CD4-positive, alpha-beta T cell treated with Interleukin-6 at 100 ng/mL for 8 hours (primary cell): ENCODE measurements at places on chromosomes 13 and 19.

- no peak for DNase-seq
Measured at GRCh38 chr13:26025196-26025595, 26.6 kb downstream of the SHISA2 start.

GRCh38 chr13:112928972-112929782, 39.8 kb upstream of the MCF2L start:
- DNase-seq, result no peak

- DNase-seq, result no peak
Measured at GRCh38 chr13:75372923-75373841, 108.8 kb downstream of the TBC1D4 start.

DNA sequence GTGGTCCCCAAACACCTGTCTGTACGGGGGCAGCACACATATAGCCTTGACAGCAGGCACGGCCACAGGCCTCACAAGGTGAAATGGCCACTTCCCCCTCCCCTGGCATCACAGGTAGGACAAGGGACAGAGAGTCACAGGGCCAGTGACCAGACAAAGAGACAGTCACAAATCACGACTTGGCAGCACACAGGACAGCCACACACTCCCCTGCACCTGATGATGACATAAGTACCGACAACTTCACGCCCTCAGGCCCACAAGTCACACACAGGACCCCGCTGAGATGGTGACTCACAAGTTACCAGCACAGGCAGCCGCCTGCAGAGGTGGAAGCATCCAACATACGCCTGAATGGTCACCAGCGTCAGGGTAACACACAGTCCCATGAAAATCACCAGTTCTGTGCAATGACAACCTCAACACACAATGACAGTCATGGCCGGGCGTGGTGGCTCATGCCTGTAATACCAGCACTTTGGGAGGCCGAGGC, 16.5 kb downstream of the TYK2 start:
- DNase-seq, result no peak

GRCh38 chr13:59963383-59963782, 200.3 kb downstream of the DIAPH3 start:
- no peak for DNase-seq

- DNase-seq, result no peak
Measured at GRCh38 chr19:7397687-7398086, 49.0 kb downstream of the ARHGEF18 start.

DNA sequence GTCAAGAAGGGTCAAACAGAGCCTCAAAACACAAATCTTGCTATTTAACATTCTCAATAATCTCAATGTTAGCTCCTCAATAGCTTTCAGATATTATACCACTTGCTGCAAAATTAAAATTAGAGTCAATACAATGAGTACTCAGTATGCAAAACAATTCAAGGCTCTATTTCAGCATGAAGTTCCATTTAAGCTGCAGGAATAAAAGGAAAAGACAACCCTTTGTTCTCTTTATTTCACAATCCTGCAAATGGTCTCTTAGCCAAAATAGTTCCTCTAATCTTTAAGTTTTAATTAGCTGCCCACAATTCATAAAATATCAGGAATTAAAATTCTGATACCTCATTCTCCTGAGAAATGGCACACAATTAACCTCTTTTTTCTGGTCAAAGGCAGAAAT, 40.5 kb upstream of the DCT start:
- no peak for DNase-seq

DNA sequence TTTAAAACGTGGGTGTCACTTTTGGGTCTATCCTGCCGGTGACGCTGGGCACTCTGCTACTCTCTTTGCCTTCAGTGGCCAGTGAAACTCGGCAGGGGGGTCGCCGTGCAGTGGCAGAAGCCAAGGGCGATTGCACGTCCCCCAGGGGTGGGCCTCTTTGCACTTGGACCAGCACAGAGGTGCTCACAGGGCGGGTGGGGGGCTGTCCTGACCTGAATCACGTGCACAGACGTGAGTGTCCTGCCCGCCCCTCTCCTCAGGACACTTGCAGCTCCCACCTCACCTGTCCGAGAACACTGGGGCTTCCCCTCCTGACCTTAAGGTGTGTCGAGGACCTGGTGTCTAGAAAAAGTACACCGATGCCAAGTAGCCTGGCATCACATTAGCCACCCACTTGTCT, 16.1 kb downstream of the COL4A1 start:
- no peak for DNase-seq

DNA sequence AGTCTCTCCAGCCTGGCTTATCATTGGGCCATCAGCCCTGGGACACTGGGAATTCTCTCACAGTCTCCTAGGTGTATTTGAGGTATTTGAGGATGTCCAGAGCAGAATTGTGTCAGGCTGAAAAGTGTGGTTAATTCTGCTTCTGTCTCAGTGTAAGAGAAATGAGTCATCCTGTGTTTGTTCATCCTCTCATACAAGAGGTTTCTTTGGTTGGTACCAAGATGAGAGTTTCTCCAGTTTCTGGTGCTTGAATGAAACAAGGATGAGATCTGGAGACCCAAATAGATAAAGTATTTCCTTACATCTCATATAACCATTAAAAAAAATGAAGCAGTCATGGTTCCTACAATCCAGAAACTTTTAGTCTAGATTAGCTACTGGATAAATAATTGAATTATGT, 7.7 kb downstream of the ZNF253 start:
- no peak for DNase-seq

GRCh38 chr19:35693422-35693821, 10.9 kb upstream of the ZBTB32 start:
- no peak for DNase-seq

DNA sequence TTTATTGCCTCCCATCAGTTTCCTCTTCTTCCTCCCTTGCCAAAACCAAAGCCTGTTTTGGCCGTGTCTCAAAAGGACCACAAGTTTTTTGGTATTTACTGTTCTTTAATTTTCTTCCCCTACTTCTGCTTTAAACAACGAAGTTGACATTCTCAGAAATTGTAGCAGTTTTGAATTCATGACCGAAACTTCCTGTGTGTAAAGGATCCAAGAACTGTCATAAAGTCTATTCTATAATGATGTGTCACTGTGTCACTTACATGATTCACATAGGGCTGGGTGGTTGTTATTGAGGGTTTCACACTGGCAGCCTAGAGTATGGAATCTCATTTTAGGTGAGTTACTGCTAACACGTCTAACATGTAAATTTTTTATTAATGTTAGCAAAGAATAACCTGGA, 741.0 kb upstream of the KLHL1 start:
- no peak for DNase-seq

DNA sequence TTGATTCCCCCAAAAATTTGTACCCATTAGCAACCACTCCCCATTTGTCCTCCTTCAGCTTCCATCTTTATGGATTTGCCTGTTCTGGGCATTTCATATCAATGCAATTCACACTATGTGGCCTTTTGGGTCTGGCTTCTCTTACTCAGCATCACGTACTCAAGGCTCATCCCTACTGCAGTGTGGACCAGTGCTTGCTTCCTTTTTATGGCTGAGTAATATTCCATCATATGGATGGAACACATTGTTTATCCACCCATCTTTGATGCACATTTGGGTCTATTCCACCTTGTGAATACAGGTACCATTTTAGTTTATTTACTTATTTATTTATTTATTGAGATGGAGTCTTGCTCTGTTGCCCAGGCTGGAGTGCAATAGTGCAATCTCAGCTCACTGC, 12.5 kb upstream of the PIK3R2 start:
- DNase-seq, result no peak

- no peak for DNase-seq
Measured at GRCh38 chr13:82259284-82259683, 1623.0 kb downstream of the SLITRK1 start.

GRCh38 chr19:17753976-17754375, 2.7 kb downstream of the FCHO1 start:
- DNase-seq, result no peak

DNA sequence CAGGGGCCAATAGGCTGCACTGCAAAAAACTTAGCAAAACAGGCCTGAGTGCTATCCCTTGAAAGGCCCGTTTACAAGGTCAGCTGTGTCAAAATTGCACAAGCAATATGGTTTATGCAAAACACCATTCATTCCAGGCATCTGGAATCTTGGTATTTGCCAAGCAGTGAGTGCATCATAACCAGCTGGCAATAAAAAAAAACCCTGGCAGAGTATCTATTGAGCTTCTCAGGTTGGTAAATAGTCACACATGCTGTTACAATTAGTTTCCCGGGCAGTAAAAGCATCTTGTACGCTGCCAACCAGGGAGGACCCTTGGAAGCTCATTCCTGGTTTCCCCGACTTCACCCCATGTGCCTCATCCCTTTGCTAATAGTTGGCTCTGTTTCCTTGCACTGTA, 21.3 kb downstream of the ZNF77 start:
- DNase-seq, result no peak

- no peak for DNase-seq
Measured at GRCh38 chr13:86862137-86862536, 809.0 kb upstream of the SLITRK5 start.

GRCh38 chr13:29479716-29480492, 115.6 kb downstream of the SLC7A1 start:
- DNase-seq, result no peak

GRCh38 chr19:43751466-43752220, 3.1 kb downstream of the SMG9 start:
- no peak for DNase-seq

DNA sequence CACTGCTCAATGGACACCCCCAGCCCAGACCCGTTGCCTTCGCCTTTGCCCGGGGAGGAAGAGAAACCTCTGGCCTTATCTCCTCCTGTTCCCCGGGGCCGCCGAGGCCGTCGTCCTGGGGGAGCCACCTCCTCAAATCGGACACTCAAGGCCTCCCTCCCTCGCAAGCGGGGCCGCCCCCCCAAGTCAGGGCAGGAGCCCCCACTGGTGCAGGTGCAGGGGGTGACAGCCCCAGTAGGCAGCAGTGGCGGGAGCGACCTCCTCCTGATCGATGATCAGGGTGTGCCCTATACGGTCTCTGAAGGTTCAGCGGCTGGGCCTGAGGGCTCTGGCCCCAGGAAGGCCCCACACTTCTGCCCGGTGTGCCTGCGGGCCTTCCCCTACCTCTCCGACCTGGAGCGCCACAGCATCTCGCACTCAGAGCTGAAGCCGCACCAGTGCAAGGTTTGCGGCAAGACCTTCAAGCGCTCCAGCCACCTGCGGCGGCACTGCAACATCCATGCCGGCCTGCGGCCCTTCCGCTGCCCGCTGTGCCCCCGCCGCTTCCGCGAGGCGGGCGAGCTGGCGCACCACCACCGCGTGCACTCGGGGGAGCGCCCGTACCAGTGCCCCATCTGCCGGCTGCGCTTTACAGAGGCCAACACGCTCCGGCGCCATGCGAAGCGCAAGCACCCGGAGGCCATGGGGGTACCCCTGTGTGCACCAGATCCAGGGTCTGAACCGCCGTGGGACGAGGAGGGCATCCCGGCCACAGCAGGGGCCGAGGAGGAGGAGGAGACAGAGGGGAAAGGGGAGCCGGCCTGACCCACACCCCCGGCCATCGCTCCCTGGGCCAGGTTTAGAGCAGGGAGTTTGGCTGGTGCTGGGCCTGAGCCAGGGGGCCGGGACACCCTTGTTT, 2.3 kb downstream of the ZNF524 start:
- DNase-seq, result no peak

GRCh38 chr19:48719263-48720171, at the start of gene MAMSTR:
Gene MAMSTR (minus strand): TSS chr19:48719725. CDS start chr19:48719031, 694 bp downstream.
- no peak for DNase-seq

DNA sequence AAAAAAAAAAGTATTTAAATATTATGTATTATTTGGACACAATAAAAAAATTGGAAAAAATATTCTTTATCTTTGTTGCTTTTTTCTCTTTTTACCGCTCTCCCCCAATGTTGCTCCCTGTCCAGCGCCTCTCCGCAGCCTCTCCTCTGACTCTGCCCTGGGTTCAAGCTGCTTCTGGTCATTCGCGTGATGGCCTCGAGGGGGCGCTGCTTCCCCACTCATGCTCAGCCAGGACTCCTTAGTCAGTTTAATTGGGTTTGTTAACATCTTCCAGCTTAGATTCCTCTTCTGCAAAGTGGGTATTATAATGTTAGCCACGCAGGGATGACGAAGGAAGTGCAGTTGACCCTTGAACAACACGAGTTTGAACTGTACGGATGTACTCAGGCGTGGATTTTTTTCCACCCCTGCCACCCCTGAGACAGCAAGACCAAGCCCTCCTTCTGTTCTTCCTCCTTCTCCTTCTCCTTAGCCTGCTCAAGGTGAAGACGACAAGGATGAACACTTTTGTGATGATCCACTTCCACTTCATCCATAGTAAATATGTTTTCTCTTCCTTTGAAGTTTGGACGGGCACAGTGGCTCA, 4.9 kb upstream of the NWD1 start:
- DNase-seq, result peak; percentile 7

GRCh38 chr13:28012896-28013295, 24.4 kb upstream of the URAD start:
- DNase-seq, result no peak

DNA sequence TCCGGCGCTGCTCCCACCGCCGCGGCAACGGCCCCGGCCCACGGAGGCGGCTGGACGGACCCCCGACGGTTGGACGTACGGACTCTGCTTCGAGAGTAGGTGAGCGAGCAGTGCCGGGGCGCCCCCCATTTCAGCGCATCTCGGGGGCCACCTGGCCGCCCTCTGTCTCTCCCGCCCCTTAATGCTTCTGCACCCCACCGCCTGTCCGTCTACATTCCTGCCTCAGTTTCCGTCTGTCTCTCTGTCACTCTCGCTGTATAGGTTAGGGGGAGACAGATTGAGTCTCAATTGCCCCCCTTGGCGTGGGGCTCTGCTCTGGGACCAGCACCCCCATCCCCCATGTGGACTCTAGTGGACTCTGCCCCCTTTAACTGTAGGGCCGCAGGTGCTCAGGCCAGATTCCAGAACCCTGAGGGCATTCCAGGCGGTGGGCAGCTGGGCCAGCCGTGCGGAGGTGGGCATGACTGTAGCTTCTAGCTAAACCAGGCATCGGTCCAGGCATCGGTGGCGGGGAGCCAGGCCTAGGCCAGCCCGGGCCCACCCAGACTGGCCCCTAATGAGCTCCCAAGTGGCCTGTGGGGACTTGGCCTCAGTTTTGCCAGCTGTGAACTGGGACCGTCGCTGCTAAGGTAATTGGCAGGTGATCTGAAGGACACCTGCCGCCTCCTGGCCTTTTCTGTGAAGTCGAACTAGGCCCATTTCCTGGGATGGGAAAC, 373 bp downstream of the TNFAIP8L1 start:
- no peak for DNase-seq

- DNase-seq, result no peak
Measured at GRCh38 chr19:6501740-6502648, at the start of gene TUBB4A. Gene TUBB4A (minus strand): TSS chr19:6502309. CDS start chr19:6502212, 97 bp downstream.

DNA sequence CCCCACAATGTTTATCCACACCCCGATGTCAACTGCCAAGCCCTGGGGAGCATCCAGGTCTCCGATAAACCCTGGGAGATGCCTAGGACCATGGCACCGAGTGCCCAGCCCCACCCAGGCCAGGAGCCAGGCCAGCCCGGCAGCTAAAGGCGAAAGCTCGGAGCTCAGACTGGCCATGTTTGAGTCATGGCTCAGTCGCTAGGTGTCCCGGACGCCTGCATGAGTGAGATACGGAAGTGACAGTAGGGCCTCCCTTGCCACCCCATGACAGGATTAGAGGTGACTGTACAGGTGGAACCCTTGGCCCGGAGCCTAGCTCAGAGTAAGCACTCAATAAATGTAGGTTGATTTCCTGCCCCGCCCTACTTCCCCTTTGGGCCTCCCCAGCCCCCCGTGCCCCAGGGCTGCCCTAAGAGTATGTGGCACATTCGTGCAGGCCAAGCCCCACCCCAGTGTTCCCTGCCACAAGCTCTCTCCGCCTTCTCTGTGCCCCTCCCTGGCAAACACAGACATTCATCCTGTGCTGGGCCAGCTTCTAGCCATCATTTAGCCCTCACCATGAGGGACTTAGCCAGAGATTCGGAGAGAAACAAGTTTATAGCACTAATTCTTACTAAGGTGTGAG, 5.8 kb upstream of the TPM4 start:
- peak; percentile 95 for DNase-seq
